A549 treated with CpdA at 1 μM for 4 hours (cell line): ENCODE measurements at places on chromosomes 4 and X. TPM values are rescaled to one million over a fixed set of nuclear protein-coding genes. Genes with fewer than 3 reads are reported as not detected.

Gene USP27X
- 3.1 to 5.4 TPM (median 4.3 TPM) in 5 replicates for total RNA-seq

Gene MAB21L2
- not detected in 5 replicates for total RNA-seq

Gene MUC7
- total RNA-seq: not detected in 5 replicates

Gene HMGB2
- 107 to 157 TPM (median 131 TPM) in 5 replicates for total RNA-seq

Gene FHIP1A
- 0.05 to 0.43 TPM (median 0.08 TPM) in 5 replicates for total RNA-seq

Gene WNK3
- 0.01 TPM in 4 of 5 replicates, not detected in the other for total RNA-seq

Gene FGB
- 9.7 to 19.2 TPM (median 11.3 TPM) in 5 replicates for total RNA-seq

Gene CHRDL1
- not detected in 5 replicates for total RNA-seq

Gene LNX1
- total RNA-seq: 0.07 to 0.09 TPM (median 0.07 TPM) in 3 of 5 replicates, not detected in the others

Gene CXCL11
- 0.23 to 0.42 TPM (median 0.29 TPM) in 5 replicates for total RNA-seq

Gene MAGEB2
- not detected in 5 replicates for total RNA-seq

Gene MAML3
- total RNA-seq: 9.7 to 13.2 TPM (median 12.1 TPM) in 5 replicates

Gene NLGN4X
- total RNA-seq: not detected in 5 replicates

Gene CT47B1
- not detected in 5 replicates for total RNA-seq

Gene EIF1AX
- 89.2 to 113 TPM (median 110 TPM) in 5 replicates for total RNA-seq

Gene DRD5
- not detected in 5 replicates for total RNA-seq

Gene DGKK
- not detected in 5 replicates for total RNA-seq

Gene UGT2B17
- total RNA-seq: not detected in 5 replicates

Gene FAM184B
- 0.02 to 0.06 TPM (median 0.03 TPM) in 4 of 5 replicates, not detected in the other for total RNA-seq

Gene ADH1A
- not detected in 5 replicates for total RNA-seq

Gene TRIM61
- total RNA-seq: not detected in 5 replicates

Gene BGN
- total RNA-seq: 0.06 to 0.10 TPM in 2 of 5 replicates, not detected in the others

Gene MGAT4D
- total RNA-seq: not detected in 5 replicates

Gene S100P
- 17.7 to 70.6 TPM (median 57.8 TPM) in 5 replicates for total RNA-seq

Gene RHOXF2
- not detected in 5 replicates for total RNA-seq

Gene WDR17
- 1.2 to 3.3 TPM (median 1.8 TPM) in 5 replicates for total RNA-seq

Gene ADGRG2
- total RNA-seq: 5.8 to 6.2 TPM (median 6.2 TPM) in 5 replicates

Gene USP17L11
- not detected in 5 replicates for total RNA-seq

Gene TCEAL3
- 13.5 to 20.6 TPM (median 19.0 TPM) in 5 replicates for total RNA-seq

Gene IBSP
- not detected in 5 replicates for total RNA-seq

Gene HTATSF1
- total RNA-seq: 48.3 to 76.0 TPM (median 57.4 TPM) in 5 replicates

Gene TMPRSS11F
- not detected in 5 replicates for total RNA-seq

Gene RNF128
- total RNA-seq: 0.05 to 0.07 TPM (median 0.06 TPM) in 3 of 5 replicates, not detected in the others

Gene GPR173
- total RNA-seq: not detected in 5 replicates

Gene NOX1
- 0.03 to 0.17 TPM in 2 of 5 replicates, not detected in the others for total RNA-seq

Gene NPY1R
- total RNA-seq: 0.08 to 0.21 TPM in 2 of 5 replicates, not detected in the others

Gene HPGDS
- total RNA-seq: not detected in 5 replicates

Gene GPC3
- total RNA-seq: 0.16 TPM in 1 of 5 replicates, not detected in the others

Gene GAGE2A
- total RNA-seq: not detected in 5 replicates

Gene TCEAL6
- total RNA-seq: not detected in 5 replicates

Gene GPR119
- total RNA-seq: not detected in 5 replicates

Gene CLGN
- 5.0 to 7.0 TPM (median 5.2 TPM) in 5 replicates for total RNA-seq

Gene P2RY8
- total RNA-seq: 0.01 to 0.03 TPM in 2 of 5 replicates, not detected in the others

Gene EGFL6
- not detected in 5 replicates for total RNA-seq

Gene PARM1
- 0.48 to 0.77 TPM (median 0.64 TPM) in 5 replicates for total RNA-seq

Gene XG
- not detected in 5 replicates for total RNA-seq

Gene BLOC1S4
- 12.7 to 15.8 TPM (median 14.1 TPM) in 5 replicates for total RNA-seq

Gene FAM241A
- total RNA-seq: 0.74 to 1.1 TPM (median 0.95 TPM) in 5 replicates

Gene SPANXD
- total RNA-seq: not detected in 5 replicates

Gene PABPC1L2A
- not detected in 5 replicates for total RNA-seq

Gene HERC5
- total RNA-seq: 3.8 to 5.4 TPM (median 4.2 TPM) in 5 replicates

Gene FAM53A
- 0.49 to 1.4 TPM (median 1.0 TPM) in 5 replicates for total RNA-seq

Gene TMPRSS11E
- not detected in 5 replicates for total RNA-seq
